Activated naive CD4-positive, alpha-beta T cell treated with anti-CD3 and anti-CD28 coated beads, Interleukin-2, amount 50 U/mL, for 16 hours (primary cell): ENCODE measurements at places on chromosomes 6 and 20.

- no peak for DNase-seq
These were observed 193.7 kb downstream of the CDH4 start for GRCh38 chr20:61445741-61446140.

DNA sequence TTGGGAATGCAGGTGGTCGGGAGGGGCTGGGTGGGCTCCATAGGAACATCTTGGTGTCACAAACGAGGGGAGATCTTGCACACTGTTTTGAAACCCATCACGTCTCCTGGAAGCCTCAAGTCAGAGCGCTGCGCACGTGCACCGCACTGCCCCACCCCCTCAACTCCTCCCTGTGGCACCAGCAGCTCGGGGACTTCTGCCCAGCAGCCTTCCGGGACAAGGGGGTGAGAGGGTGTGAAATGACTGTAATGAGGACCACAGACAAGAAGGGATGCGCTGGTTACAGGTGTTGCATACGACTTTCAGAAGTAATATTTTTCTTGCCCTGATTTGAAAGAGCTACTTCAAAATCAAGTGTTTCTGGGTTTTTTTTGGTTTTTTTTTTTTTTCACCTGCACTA lies 60.3 kb downstream of the FOXC1 start:
- no peak for DNase-seq

DNA sequence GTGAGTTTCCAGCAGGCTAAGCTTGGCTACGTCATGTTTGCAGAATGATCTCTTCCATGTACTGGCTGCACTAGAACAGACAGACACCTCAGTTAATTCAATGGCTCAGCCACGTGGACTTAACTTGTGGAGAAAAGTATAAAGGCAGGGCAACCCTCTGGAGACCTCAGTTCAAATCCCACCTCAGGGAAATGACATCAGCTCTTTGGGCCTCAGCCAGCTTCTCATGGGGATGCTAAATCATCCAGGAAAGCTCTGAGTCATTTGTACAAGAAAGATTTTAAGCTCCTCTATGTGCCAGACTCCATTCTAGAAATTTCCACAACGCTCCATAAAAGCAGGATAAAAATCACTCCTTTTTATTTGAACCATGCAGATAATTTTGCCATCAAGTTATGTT lies 128.5 kb upstream of the SALL4 start:
- no peak for DNase-seq

- no peak for DNase-seq
These were observed 643.8 kb upstream of the AGPAT4 start for GRCh38 chr6:161917645-161918044.

DNA sequence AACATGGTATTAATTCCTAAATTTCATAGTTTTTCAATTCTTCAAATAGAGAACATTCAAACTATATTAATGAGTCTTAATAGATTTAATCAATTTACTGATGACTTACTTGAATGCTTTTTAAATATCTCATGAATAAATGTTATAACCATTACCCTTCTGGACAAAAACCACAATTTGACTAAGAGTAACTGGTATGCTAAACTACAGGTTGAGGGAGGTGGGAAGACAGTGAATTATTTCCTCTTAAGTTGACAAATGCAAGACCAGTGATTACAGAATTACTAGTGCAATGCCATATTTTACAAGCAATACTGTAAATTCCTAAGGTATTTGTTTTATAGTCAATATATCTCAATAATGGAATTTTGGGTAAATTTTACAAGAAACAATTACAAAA lies 65.1 kb downstream of the REV3L start:
- no peak for DNase-seq
